Stimulated activated CD8-positive, alpha-beta memory T cell treated with anti-CD3 and anti-CD28 coated beads, Interleukin-15, amount 100 ng/mL, for 24 hours (primary cell): ENCODE measurements at places on chromosomes 1 and 21.

GRCh38 chr1:118021668-118022067, 92.1 kb downstream of the WDR3 start:
- DNase-seq: no peak

GRCh38 chr1:99745061-99745460, 21.4 kb downstream of the FRRS1 start:
- no peak for DNase-seq

DNA sequence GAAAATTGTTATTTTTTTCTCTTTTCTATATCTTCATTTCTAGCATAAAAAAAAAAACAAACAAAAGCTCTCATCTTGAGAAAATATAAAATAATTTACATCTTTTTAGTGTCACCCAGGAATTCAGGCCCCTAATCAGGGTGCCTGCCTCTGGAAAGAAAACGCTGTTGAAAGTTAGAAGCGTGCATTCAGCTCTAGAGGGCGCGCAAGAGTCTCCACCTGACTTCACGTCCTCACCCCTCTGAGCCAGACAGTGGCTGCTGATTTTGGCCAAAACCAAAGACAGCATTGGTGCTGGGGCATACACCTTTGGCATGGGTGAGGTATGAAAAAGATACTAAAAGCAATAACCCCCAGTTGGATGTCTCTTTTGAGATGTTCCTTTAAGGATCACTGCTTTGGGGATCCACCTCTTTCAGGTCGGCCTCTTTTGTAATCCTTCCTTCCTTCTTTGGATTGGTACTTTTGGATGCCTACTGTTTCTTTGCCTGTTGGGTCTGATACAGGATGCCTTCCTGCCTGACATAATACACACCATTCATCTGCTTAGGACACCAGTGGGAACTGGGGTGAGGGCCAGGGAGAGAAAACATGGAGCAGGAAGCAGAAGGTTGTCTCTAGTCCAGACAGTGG, 77.6 kb upstream of the CHRM3 start:
- DNase-seq: no peak

DNA sequence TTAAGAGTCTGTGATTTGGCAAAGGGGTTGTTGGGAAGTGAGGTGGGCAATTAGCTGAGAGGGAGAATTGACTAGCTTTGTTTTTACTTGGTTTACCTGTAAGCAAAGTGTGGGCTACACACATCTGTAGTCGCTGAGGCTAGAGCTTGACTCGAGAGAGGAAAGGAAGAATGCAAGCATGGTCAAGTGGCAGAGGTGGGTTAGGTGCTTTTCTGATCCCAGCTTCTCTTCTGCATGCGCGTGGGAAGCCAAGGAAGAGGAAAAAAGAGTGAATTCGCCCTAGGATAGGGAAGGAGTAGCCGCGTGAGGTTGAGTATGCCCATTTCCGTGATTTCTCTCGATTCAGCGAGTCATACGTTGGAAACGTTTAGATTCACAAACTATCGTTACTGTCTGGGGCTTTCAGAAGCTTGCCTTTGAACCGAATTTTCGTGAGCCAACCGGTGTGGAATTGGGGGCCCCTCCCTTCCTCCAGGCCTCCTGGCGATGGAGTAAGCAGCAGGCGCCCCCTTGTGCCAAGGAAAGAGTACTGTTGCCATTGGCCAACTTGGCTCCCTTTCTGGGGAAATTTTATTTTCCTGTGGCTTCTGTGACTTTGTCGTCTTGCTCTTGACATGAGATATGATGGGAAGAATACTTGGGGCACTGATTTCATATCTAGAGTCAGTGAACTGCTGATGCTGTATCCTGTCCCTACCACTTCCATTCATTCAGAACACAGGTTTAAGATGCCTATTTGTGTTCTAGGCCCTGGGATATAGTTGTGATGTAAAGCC, 1.3 kb downstream of the PIGV start:
- peak; percentile 49 for DNase-seq

DNA sequence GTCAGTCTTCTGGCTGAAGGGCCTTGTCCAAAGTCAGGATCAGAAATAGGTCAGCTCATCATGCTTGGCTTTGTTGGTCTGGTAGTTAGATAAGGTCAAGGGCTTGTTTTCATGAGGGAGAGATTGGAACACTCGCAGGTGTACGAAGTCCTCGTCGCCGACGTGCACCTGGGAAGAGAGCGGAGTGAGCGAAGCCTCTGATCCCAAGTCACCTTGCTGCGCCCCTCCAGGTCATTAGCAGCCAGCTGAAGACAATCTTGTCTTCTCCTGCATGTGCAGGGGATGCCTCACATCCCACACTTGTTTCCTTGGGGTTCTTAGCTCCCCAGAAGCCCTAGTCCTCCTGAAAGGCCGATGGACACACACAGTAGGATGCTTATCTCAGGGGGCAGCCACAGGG, 1.9 kb downstream of the CSTB start:
- DNase-seq: no peak

DNA sequence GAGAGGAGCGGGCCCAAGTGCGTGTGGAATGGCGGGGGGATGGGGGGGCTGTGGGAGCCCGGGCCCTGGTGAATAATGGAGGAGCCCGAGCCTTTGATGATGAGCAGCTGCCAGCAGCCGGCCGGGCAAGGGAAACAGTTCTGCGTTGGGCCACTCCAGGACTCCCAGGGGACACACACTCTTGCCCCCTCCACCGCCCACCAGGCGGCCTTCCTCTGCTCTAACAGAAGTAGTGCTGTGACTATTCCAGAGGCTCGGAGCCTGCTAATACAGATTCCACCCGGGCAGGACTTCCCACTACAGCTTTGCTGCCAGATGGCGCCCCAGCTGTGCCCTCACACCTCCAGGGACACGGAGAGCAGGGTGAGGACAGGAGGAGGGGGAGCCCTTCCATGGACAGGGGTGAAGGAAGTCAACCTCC, 48.2 kb upstream of the LRP8 start:
- DNase-seq: no peak

DNA sequence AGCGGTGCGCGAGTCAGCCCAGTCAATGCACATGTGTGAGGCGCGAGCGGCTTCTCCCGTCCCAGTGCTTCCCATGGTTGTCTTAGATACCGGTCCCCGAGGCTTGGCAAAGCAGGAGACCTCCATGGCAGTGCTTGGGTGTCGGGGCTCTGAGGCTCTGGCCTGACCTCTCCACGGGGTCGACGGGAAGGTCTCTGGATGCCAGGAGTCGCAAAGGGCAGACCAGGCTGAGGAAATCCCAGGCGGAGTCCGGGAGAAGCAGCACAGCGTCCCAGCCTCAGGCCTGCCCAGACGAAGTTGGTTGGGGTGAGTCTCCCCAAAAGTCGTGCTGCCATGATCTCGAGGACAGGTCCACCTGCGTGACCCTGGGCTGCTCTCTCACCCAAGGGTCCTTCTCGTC, 3881.6 kb downstream of the SRGAP2C start:
- DNase-seq: no peak

DNA sequence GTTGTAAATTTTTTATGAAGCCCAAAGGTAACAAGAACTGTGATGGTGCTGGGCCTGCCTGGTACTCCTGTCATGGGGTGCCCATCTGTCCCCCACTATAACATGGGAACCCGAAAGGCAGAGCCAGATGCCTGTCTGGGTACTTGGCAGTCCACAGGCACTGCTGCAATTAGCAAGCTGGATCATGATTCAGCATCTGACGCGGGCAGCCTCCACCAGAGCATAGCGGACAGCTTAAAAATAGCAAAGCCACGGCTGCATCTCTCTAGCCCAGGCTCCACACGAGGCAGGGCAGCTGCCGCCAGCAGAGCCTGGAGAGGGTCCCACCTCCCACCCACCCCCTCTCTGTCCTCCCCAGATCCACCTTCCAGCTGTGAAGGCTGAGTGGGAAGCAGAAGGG, 22.9 kb downstream of the SUSD4 start:
- DNase-seq: no peak

- no peak for DNase-seq
Observed at GRCh38 chr21:43974791-43975468, 37.2 kb upstream of the TRAPPC10 start.

GRCh38 chr1:30982937-30983336, 74.4 kb upstream of the SDC3 start:
- no peak for DNase-seq

- DNase-seq: no peak
Observed at GRCh38 chr1:167373398-167373797, 144.9 kb downstream of the CD247 start.

- no peak for DNase-seq
Observed at GRCh38 chr1:234214129-234214910, 158.9 kb upstream of the COA6 start.

DNA sequence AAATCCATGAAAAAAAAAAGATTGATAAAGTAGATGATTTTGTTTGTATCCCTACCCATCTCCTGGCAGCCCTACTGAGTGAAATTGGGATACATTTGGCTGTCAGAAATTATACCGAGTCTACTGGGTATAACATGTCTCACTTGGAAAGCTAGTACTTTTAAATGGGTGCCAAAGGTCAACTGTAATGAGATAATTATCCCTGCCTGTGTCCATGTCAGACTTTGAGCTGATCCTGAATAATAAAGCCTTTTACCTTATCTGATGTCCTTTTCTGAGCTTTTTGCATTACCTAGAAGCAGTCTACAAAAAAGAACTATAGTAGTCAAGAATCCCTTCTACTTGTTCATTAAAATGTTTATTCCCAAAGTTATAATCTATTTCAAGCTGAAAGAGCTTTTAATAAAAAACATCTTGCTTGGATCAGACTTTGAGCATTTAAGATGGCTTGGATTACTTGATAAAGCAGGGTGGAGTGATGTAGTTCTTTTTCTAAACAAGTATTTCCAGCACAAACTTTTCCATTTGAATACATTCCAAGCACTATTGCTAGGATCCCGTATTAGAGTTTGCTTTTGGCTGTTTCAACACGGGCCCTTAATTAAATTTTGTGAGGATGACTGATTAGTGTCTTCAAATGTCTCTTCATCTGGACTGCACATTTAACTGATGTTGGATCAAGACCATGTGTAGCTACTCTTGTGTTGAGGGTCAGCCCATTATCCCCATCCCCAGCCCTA, 69.2 kb downstream of the DTL start:
- DNase-seq: no peak

DNA sequence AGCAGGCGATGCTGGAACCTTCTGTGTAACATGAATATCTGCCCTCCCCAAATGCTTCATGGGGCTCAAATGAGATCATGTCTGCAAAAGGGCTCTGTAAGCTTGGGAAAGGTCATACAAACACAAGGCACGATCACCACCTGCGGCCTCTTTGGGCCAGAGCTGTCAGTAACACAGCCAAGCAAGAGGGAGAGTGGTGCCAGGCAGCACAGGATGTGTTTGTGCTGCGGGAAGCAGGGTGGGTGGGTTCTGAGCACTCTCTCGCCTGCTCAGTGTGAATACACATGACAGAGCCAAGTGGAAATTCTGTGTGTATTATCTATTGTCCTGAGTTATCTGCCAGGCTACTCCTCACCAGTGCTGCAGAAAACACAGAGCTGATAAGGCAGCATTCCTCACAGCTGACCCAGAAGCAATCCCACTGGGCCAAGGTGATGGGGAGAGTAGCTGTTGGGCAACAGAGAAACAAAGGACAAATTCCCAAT, 101.2 kb downstream of the LAMC2 start:
- DNase-seq: no peak

- DNase-seq: no peak
Observed at GRCh38 chr1:173149887-173150286, 57.2 kb downstream of the TNFSF4 start.

GRCh38 chr21:44392916-44393315, 39.5 kb downstream of the TRPM2 start:
- DNase-seq: no peak

GRCh38 chr1:78339490-78339889, 151.3 kb upstream of the PTGFR start:
- DNase-seq: no peak

DNA sequence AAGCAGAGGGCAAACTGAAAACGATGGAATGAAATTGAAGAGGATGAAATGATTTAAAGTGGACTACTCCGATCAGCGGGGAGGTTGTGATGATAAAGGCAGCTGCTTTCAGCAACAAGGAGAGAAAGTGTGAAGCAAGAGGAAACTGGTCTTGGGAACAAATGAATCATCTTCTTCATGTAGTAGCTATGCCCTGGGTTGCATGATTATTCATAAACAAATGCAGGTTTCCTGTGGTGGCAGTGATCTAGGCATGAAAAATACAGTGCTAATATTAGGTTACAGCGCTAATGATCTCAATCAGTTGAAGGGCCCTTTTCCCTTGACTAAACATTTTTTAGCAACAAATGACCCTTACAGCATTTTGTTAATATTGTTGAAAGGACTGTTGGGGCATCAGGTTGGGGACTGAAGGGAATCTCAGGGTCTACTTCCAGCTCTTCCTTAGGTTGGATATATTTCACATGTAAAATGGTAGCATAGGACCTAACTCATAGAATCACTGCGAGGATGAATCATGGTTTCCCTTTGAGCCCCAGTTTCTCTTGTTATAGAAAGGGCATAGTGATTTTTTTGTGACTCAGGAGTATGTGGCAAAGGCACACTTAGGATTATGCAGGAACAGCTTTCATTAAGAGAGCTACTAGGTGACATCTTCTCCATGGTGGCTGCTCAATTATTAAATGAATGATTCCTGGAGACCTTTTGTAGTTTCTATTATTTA, 1.9 kb upstream of the ZFYVE9 start:
- no peak for DNase-seq

- DNase-seq: no peak
Observed at GRCh38 chr1:10078494-10078893, 45.7 kb downstream of the UBE4B start.

GRCh38 chr1:207051191-207051943, at the start of gene YOD1:
Gene YOD1, minus strand, starts transcription at chr1:207051208. Its CDS starts 178 bp downstream, at chr1:207051030.
- DNase-seq: no peak

DNA sequence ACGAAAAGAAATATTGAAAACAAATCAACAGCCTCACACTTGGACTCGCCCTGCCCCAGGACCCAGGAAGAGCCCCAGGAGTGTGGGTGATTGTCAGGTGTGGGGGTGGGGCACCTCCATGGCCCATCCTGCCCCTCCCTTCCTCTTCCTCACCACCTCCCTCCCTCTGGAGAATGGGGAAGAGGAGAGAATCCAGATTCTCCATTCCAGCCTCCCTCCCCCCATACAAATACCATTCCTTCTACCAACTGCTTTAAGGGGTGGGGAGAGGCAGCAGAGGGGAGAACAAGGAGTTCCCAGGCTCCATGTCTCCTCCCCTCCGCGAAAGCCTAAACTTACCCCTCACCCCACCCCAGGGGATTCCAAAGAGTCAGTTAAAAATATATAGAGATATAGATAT, 36.7 kb downstream of the MEF2D start:
- no peak for DNase-seq

GRCh38 chr1:244834543-244835275, 749 bp upstream of the COX20 start:
- DNase-seq: peak; percentile 81

DNA sequence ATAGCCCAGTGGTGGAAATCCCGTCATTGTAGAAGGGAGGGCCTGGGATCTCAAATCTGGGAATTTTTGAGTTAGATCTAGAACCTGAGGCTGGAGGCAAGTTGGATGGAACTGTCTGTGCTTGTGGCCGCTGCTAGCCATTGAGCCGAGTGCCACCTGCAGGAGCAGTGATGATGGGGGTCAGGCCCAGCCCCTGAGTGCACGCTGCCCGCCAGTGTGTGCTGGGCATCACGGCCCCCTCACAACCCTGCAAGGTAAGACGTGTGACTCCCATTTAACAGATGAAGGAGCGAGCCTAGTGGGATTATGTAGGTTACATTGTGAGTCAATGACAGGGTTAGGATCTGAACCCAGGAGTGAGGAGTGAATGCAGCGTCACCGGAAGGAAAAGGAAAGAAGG, 407.2 kb downstream of the CAMTA1 start:
- no peak for DNase-seq

GRCh38 chr21:41831866-41832595, 47.1 kb downstream of the PRDM15 start:
- DNase-seq: no peak

GRCh38 chr1:162629651-162630050, 2.6 kb upstream of the DDR2 start:
- DNase-seq: no peak

- no peak for DNase-seq
Observed at GRCh38 chr1:38455829-38456530, 403.6 kb downstream of the RRAGC start.
